ENCODE measurements at places on chromosomes 16 and 17.

DNA sequence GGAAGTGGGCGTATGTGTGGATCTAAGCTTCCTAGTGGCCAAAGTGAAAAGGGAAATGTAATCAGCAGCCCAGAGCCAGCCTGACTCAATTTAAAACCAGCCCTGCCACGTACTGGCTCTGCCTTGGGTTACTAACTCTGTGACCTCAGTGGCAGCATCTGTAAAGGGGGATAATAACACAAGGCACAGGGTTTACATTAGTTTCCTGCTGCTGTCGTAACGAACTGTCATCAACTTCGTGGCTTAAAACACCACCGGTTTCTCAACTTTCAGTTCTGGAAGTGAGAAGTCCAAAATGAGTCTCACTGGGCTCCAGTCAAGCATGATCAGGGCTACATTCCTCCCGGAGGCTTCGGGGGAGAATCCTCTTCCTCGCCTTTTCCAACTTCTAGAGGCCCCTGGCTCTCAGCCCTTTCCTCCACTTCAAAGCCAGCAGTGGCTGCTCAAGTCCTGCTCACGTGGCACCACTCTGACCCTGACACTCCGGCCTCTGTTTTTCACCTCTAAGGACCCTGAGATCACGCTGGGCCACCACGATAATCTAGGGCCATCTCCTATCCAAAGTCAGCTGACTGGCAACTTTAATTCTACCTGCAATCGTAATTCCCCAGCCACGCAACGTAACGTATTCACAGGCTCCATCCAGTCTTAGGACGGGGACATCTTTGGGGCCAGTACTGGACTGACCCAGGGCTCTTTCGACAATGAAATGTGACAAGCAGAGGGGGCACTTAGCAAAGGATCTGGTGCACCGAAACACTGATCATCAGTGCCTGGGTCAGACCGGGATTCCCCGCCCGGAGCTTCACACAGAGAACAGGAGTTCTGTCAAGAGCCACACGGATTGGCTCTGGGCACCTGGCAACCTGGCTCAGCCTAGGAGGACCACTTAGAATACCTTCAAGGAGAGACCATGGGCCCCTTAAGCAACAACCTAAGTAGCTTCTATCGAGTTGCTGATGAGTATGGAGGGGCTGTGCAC is 14.5 kb downstream of the TMC6 start:
- DNase-seq: no peak

- no peak for DNase-seq
These were observed 25.7 kb upstream of the TOX3 start for GRCh38 chr16:52572656-52573055.

DNA sequence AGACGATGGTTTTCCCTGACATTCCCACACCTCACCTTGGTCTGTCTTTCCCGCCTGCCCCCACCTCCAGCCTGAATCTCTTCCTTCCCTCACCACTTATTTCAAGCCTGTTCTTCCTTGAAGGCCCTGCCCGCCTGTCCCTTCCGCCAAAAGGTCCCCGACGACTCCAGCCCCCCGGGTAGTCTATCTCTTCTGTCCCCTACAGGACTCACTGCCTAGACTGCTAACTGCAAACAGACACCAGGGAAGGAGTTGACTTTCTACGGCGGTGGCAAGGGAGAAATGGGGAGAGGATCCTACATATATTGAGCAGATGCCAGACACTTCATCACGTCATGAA is 53.7 kb downstream of the NT5M start:
- DNase-seq: no peak

- DNase-seq: no peak
These were observed 662 bp downstream of the PGS1 start for GRCh38 chr17:78379131-78379491.

DNA sequence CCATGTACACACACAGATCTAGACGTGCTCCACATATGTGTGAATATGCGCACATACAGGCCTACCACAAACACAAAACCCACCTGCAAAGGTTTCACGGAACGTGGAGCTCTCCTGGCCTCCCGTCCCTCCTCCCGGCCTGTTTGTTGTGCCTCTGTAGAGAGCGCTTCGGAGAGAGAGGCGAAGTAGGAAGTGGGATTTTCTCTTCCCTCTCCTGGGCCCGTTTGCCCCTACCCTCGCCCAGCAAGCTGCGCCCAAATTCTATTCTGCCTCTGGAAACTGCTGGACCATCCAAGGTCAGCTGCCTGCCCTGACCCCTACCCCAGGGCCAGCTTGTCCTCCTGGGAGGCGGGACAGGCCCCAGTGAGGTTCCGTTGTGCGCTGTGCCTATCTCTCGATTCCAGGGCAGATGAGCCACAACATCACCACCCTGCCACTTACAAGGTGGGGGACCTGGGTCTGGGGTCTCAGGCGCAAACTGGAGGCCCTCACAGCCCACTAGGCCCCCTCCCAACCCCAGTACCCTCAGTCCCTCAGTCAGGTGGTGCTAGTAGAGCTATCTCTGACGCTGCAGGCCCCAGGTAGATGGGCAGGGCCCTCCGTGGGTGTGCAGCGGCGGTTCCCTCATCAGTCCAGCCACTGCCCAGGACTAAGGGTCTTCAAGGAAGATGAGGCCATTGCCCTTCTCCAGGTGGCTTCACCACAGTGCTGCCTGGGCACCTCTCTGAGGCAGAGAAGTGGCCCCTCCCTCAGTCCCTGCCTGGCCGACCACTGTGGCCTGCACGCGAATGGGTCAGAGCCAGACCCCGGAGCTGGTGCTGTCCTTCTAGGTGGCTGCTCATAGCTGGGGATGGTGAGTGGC is 54.2 kb downstream of the BEAN1 start:
- no peak for DNase-seq

- no peak for DNase-seq
These were observed 28.1 kb downstream of the TEX2 start for GRCh38 chr17:64234961-64235360.
